ENCODE measurements at places on chromosomes 12 and 14.
A peak's percentile ranks its signal among the peaks of the same experiment; 100 is the strongest.

DNA sequence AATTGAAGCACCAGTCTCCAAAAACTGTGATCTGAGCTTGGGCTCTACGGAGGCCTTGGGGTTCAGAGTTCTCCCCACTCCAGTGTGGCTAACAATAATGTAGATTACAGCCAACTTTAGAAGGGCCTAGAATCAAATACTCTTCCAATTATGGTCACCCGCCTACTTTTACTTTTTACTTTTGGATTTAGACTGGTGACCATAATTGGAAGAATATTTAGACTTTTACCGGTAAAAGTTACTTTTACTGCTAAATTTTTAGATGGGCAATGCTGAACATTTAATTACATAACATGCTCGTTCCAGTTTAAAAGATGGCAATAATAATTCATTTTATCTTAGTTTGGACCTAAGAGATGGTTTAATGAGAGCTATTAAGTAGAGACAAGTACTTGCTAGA, 39.2 kb downstream of the PPTC7 start:
- DNase-seq, result no peak

- DNase-seq, result peak; percentile 68
These were observed 3.2 kb upstream of the FICD start for GRCh38 chr12:108511633-108512540.

- no peak for DNase-seq
These were observed 531.6 kb downstream of the VRK1 start for GRCh38 chr14:97328743-97329142.

GRCh38 chr14:36855396-36855795, 193.7 kb downstream of the PAX9 start:
- no peak for DNase-seq

DNA sequence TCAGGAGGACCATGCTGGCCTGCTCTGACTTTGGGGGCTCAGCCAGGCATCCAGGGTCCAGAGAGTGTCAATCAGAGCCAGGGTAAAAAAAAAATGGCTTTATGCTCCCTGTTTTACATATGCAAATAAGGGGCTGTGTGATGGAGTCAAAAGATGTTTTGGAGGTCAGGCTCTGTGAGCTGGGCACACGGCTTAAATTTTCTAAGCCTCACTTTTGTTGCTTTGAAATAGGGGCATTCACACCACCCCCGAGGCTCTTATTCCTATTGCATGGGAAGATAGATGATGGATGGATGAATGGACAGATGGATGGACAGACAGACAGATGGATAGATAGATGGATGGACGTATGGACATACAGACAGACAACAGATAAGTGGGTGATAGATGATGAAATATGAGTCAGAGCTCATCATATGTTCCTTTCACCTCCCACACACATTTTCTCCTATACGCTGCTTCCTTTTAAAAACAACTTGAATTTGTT, 42.7 kb downstream of the RIN3 start:
- no peak for DNase-seq

GRCh38 chr12:75961878-75962277, 69.7 kb downstream of the PHLDA1 start:
- no peak for DNase-seq

- no peak for DNase-seq
These were observed 100.9 kb upstream of the PRB2 start for GRCh38 chr12:11496157-11496851.

GRCh38 chr14:104287301-104288009, 149.1 kb downstream of the KIF26A start:
- DNase-seq, result no peak

DNA sequence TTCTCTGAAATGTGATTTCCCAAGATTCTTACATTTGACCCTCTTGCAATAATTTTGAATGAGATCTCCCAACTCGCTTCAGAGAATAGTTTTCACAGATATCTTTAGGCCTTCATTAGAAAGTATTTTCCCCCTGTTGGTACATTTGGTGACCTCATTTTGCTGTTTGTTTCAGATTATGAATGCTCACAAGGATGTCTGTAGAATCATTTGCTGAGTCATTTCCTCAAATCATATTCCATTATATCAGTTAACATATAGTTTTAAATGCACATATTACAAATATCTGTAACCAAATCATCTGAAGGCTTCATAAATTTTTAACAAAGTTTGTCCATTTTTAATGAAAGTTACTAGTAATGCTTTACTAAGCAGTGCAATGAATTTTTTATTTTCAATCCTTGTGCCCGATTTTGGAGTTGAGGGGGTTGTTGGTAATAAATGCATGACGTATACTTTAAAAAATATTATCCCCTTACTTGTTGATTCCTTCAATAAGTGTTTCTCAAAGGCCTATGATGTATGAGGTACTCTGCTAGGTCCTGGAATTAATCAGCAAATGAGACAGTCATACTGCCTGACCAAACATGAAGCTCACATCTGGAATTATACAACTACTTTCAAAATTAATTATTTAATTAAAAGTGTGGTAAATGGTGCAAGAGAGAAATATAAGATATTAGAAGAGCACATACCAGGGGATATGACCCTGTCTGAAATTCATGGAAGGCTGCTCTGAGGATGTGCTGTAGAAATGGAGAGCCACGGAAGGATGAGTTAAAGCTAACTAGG, 126.9 kb upstream of the RAP1B start:
- no peak for DNase-seq

DNA sequence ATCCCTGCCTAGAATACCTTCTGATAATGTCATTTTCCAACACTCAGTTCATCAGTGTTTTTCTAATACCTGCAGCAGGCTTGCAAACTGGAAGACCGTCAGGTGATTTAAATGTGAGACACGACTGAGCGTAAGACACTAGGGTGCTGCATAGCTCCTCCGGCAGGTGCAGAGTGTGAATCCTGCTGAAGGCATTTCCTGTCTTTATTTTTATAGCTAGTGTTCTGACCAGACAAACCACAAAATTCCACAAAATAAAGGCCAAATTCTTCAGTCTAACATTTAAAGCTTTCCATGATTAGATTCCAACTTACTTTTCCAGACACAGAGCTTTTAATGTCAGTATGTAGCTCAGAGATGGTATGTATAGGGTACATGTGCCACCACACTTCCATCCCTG, 70.7 kb downstream of the BBS10 start:
- no peak for DNase-seq

DNA sequence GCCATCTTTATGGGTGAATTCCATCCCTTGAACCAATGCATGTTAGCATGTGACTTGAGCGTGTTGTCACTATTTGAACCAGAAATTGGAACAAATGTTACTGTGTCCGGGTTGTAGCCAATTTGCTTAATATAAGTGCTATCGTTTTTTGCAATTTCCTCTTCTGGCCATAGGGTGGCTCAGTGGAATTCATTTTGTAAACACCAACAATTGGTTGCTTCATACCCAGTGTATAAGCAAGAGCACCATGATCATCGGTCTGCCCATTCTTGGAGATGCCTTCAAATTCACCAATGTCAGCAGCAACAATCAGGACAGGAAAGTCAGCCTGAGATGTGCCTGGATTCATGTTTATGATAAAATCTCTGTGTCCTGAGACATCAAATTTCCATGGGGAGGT, 5.0 kb upstream of the NEDD1 start:
- DNase-seq, result no peak

DNA sequence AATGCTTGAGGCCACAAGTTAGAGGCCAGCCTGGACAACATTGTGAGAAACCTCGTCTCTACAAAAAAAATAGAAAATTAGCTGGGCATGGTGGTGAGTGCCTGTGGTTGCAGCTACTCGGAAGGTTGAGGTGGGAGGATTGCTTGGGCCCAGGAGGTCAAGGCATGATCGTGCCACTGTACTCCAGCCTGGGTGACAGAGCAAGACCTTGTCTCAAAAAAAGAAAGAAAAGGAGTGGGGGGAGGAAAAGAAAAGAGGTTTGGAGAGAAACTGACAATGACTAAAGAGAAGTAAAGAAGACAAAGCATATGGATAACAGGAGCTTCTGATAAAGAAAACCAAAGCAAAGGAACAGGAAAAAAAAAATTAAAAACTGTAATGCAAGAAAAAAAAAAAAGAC, 37.4 kb upstream of the SELPLG start:
- no peak for DNase-seq

- DNase-seq, result no peak
These were observed 22.9 kb downstream of the CKB start for GRCh38 chr14:103499709-103500108.

- no peak for DNase-seq
These were observed 334.4 kb upstream of the ATP2B1 start for GRCh38 chr12:90042920-90043641.

DNA sequence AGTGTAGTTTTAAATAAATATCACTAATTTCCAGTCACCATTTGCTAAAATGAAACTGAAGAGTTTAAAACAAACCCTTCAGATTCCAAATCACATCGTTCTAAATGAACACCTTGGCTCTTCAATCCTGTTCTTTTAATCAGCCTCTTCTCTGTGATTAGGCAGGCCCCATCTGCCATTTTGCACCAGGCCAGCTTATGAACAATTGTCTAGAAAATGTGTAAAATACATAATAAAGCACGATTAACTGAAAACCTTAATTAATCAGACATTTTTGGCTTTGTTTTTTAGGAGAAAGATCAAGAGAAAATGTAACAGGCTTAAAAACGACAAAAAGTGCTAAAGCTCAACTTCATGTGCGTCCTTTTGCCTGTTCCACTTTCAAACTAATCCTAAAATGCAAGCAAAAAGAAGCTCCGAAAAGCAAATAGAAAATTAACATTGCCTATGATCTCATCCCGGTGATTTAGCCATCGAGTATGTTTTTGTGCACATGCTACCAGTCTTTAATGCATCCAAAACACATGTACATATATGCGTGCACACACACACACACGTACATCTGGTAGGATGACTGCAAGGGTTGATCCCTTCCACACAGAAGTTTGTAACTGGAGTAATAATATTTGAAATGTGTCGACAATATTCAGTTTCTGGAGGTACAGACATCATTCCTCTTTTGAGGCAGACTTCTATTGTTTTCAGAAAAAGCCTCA, 288.6 kb downstream of the FOXN3 start:
- no peak for DNase-seq

GRCh38 chr14:76067536-76067935, 82.0 kb downstream of the IFT43 start:
- no peak for DNase-seq

- no peak for DNase-seq
These were observed 12.3 kb upstream of the APOF start for GRCh38 chr12:56374726-56375597.

GRCh38 chr12:132853285-132854092, 24.8 kb upstream of the GOLGA3 start:
- no peak for DNase-seq

GRCh38 chr12:132986001-132986884, at the start of gene ZNF26:
Gene ZNF26, plus strand, starts transcription at chr12:132986367. Its CDS starts 474 bp downstream, at chr12:132986841.
- DNase-seq, result peak; percentile 76

GRCh38 chr12:32988982-32989381, 92.4 kb upstream of the PKP2 start:
- no peak for DNase-seq

DNA sequence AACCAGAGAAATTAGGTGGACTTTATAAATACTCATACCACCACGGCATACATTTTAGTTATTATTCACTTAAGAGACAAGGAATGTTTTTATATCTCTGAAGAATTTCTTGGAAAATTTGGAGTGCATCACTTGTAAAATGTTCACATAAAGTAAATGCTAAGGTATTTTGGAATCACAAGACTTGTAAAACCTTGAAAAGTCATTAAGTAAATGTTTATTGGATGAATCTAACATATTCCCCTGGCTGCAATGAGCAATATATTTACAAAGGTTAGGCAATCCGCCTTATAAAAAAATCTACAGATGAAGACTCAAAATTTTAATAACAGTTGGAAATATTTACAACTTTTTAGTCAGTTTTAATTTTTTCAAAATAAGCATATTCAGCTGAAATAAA, 287.4 kb upstream of the ALG10 start:
- no peak for DNase-seq

GRCh38 chr12:51923506-51924365, 16.4 kb downstream of the ACVRL1 start:
- DNase-seq, result peak; percentile 40

- DNase-seq, result no peak
These were observed 45.9 kb downstream of the DIP2B start for GRCh38 chr12:50550530-50551223.

GRCh38 chr12:53870117-53870516, 68.5 kb upstream of the HOXC13 start:
- no peak for DNase-seq

- DNase-seq, result no peak
These were observed 13.1 kb upstream of the PRKAG1 start for GRCh38 chr12:49031573-49032161.

- no peak for DNase-seq
These were observed 9.9 kb downstream of the CERS5 start for GRCh38 chr12:50157259-50157658.

GRCh38 chr14:42804141-42804540, 1197.5 kb downstream of the LRFN5 start:
- DNase-seq, result no peak

GRCh38 chr12:98752726-98753125, 107.6 kb downstream of the APAF1 start:
- DNase-seq, result no peak

DNA sequence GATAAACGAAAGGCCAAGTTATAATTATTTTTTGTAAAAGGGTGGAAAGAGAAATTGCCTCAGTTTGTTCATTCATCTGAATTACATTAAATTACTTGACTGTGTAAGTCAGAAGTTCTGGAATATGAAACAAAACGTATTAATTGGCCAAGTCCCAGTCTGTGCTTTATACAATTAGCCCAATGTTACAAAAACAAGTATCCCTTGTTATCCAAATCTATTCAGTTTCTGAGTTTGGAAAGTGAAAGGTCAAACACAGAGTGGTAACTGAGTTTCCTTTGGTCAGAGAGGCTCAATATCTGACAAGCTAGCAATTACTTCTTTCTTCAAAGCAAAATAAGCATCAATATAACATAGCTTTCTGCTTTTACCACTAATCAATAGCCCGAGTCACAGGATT, 62.6 kb downstream of the SPPL3 start:
- no peak for DNase-seq

GRCh38 chr14:31166271-31166561, 41.4 kb downstream of the HECTD1 start:
- no peak for DNase-seq

DNA sequence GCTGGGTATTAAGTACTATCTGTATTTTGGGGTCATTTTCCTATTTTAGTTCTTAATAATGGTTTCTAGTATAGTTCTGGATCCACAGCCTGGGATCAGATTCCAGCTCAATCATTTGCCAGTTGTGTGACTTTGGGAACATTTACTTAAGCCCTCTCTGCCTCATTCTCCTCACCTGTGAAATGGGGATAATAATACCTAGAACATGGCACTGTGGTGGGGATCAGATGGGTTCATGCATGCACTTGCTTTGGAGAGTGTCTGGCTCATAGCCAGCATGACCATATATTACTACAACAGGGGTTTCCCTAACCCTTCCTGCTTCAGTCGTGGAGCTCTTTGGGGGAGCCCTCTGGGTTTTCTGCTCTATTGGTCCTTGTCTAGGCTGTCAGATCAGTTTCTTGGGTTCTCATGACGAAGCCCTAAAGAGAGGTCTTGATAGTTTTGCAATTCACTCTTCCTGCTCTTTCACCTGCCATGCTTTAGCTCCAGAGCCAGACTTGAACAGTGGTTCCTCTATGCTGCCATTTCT, 34.1 kb upstream of the SMOC1 start:
- DNase-seq, result no peak
